ENCODE measurements at places on chromosomes 1 and 21. TPM values are rescaled to one million over a fixed set of nuclear protein-coding genes. Genes with fewer than 3 reads are reported as not detected.

DNA sequence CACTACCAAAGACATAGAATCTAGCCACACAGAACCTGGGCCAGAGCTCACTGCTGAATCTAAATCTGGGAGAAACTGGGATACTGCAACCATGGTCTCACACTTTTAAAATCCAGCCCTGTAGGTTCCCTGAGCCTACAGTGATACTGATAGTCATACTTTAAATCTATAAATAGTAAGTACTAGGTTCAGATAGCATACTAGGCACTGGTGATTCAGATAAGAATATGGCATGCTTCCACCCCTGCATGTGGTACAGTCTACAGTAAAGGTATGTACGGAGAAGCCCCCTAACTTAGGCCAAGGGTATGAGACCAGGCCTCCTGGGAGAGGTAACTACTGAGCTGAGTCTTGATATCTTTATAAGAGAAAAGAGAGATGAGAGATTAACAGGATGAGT, 193.3 kb upstream of the HMGB4 start:
- H3K4me3 ChIP-seq: no peak overlapping the region
- DNase-seq: no peak
- no peak overlapping the region for H3K27ac ChIP-seq
- no peaks in the 10 kb centered on the region for H3K4me1 ChIP-seq
- H3K27me3 ChIP-seq: no peaks in the 10 kb centered on the region
- H3K36me3 ChIP-seq: no peaks in the 10 kb centered on the region

DNA sequence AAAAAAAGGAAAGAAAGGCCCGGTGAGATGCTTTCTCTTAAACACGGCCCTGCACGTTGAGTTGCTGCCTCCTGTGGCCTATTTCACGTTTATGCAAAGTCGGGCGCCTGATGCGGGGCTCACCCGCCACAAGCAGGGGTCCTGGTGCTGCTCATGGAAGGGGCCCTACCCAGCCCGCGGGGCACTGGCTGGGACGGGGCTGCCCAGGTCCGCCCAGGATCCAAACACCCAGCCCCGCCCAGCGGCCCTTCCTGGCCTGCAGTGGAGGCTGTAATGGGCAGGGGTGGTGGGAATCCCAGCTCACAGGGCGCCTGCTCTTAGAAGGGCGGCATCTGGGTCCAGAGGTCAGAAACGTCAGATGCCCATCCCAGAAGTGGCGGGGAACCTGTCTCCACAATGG, 1.6 kb downstream of the COL6A2 start:
- peaks cover 50% of the 10 kb centered on the region for H3K27me3 ChIP-seq
- H3K4me3 ChIP-seq: no peak overlapping the region
- no peaks in the 10 kb centered on the region for H3K4me1 ChIP-seq
- no peak overlapping the region for H3K27ac ChIP-seq
- no peak for DNase-seq
- no peaks in the 10 kb centered on the region for H3K36me3 ChIP-seq

DNA sequence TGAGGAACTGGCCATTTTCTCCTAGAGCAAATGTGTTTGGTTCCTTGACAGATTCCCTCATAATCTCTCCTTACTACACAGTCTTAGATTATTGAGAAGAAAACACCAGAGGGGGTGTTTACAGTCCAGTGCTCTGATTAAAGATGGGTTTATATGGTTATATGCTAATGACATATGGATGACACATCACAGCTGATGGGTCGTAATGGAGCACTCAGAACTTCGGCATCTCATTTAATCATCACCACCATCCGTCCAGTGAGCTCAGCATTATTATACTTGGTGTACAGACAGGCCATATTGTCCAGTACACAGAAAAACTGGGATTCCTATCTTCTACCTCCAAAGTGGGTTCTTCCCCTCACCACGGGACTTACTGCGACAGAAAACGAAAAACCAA, 22.3 kb upstream of the NR5A2 start:
- H3K27me3 ChIP-seq: peaks cover 4% of the 10 kb centered on the region
- H3K4me1 ChIP-seq: no peaks in the 10 kb centered on the region
- no peaks in the 10 kb centered on the region for H3K36me3 ChIP-seq

DNA sequence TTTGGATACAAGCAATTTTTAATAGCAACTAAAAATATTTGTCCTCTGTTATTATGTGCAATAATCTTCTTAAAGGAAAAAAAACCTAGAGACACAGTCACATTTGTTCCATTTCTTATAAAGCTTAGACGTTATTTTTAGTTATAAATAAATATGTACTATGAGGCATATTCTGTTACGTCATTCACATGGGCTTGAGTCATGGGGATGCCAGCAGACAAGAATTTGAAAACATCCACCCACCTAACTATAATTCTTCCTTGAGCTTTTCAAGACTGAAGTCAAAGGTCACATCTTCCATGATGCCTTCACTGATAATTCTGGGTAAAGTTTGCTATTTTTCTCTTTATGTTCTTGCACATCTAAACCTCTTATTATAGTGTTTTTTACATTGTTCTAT, 268.8 kb downstream of the KCTD3 start:
- no peak overlapping the region for H3K4me3 ChIP-seq
- H3K4me1 ChIP-seq: no peaks in the 10 kb centered on the region
- no peaks in the 10 kb centered on the region for H3K27me3 ChIP-seq
- no peak for DNase-seq
- H3K27ac ChIP-seq: no peak overlapping the region

DNA sequence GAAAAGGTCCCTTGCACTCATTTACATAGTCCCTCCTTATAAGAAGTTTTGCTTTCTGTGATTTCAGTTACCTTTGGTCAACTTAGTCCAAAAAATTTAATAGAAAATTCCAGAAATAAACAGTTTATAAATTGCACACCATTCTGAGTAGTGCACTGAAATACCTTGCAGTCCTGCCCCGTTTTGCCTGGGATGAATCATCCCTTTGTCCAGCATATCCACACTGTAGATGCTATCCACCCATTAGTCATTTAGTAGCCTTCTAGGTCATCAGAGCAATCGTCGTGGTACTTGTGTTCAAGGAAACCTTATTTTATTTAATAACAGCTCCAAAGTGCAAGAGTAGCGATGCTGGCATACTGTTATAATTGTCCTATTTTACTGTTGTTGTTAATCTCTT, 38.0 kb downstream of the SPRTN start:
- no peak overlapping the region for H3K27ac ChIP-seq
- H3K4me1 ChIP-seq: peaks cover 25% of the 10 kb centered on the region

CELA3A gene
- total RNA-seq: not detected

Data from activated CD4-positive, alpha-beta T cell treated with anti-CD3 and anti-CD28 coated beads, Interleukin-2, amount 10 ng/mL, durations not matched to agents 24 days and 14 days (primary cell).